ENCODE measurements at places on chromosomes 7 and 10.

DNA sequence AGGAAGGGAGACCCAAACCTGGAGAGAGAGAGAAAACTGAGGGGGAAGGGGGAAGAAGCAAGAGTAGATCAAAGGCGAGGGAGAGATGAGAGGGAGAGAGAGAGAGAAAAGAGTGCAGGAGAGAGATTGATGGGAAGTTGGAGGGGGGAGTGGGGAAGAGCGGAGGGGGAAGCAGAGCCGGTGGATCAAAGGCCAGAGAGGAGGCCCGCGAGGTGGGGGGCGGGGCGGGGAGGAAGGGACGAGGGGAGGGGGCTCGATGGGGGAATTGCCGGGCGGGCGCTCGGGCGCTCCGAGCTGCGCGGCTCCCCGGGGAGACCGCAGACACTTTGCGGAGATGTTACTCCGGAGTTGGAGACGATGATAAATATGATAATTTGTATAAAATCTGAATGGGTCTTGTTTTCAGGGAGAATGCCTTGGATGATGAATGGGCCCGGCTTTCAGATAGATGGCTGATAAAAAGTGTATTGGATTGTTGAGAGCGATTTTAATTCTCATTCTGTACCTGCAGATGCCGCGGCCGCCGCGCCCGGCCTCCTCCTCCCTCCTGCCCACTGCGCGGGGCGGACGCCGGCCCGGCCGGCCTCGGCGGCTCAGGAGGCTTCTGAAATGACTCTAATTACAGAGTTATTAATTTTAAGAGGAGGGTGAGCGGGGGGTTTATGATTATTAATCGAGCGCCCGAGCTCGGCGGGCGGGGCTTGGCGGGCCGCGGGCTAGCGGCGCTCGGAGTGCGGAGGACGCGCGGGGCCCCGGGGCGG lies 21.4 kb upstream of the PAX2 start:
- DNase-seq: no peak

GRCh38 chr7:38102507-38102906 lies 75.5 kb upstream of the STARD3NL start:
- DNase-seq: no peak

GRCh38 chr10:97179731-97180362 lies 5.9 kb downstream of the SLIT1 start:
- no peak for DNase-seq

DNA sequence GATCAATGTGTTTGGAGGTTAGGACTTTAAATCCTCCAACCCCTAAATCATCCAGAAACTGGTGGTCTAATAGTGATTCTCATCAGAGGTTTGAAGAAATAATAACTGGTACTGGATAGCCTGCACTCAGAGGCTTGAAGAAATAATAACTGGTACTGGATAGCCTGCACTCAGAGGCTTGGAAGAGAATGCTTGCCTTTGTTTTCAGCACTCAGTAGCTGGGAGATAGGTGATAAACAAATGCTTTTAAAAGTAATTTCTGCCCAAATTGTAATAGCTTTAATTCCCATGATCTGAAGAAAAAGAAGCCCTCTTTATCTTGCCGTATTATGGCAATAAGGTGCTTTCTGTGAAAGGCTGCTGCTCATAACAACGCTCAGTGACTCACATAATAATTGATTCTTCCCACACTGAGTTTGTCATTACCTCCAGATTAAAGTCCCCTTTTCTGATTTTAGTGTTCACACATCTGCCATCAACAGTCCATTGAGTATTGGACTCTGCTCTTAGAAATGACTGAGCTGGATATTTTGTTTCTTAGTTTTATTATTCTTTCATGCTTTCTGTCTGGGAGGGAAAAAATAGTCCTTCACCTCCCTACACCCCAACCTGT lies 112.3 kb upstream of the PHYHIPL start:
- DNase-seq: no peak

DNA sequence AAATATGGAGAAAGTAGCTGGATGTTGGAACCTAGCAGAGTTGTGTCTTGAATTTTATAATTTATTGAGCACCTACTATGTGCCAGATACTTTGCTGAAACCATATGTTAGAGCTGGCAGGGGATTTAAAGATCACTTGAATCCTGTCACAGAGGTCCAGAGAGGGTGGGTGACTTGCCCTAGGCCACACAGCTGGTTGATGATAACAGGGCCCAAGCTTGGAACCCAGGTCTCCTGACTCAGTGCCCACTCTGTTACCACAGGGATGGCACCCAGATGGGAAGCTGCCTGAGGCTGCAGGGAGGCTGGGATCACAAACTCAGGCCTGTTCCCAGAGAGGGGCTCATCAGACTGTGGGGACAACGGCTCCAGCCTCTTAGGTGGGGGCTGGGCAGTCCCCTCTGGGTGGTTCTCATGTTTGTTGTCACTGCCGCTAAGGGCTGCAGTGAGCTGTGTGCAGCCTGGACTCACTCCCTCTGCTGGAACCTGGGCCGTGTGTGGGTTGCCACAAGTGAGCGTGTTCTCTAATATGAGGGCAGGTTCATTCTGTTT lies 18.6 kb downstream of the GOLGA7B start:
- no peak for DNase-seq

- peak; percentile 21 for DNase-seq
Observed at GRCh38 chr10:122567056-122567660, 6.6 kb downstream of the DMBT1 start.

GRCh38 chr10:62723375-62723774 lies 81.1 kb upstream of the ADO start:
- DNase-seq: no peak

- no peak for DNase-seq
Observed at GRCh38 chr10:102269017-102269416, 23.7 kb downstream of the GBF1 start.

- no peak for DNase-seq
Observed at GRCh38 chr7:147151661-147152060, 1035.1 kb downstream of the CNTNAP2 start.

DNA sequence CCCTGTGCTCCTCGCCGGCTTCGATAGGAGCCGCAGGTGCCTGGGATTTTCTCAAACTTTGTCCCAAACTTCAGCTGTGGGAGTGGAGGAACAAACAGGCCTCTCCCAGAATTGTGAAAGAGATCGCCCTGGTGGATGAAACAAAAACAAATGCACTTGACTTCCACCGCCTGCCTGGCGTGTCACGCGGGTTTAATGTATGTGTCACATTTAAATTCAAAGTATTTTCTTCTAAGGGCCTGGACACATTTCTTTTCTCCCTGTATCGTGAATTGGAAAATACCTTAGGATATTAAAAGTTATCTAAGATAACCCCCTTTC lies 694 bp upstream of the WASL start:
- peak; percentile 50 for DNase-seq

DNA sequence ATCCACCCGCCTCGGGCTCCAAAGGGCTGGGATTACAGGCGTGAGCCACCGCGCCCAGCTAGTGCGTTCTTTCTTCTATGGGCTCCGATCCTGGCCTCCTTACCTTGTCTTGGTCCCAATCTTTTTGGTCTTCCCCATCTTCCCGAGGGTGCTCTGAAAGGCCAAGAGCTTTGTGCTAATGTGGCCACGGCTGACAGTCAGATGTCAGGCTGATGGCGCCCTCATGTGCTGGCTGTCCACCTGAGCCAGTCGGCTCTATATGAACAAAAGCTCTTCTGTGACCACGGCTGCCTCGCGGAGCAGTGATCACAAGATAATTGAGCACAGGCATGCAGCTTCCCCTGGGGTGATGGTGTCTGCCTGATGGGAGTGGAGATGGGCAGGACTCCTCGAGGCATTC lies 11.0 kb upstream of the AHCYL2 start:
- no peak for DNase-seq

GRCh38 chr10:126240483-126240882 lies 147.8 kb downstream of the ADAM12 start:
- DNase-seq: no peak

- no peak for DNase-seq
Observed at GRCh38 chr7:97094284-97094930, 23.1 kb upstream of the SDHAF3 start.

- no peak for DNase-seq
Observed at GRCh38 chr10:121631365-121632029, 33.3 kb upstream of the FGFR2 start.

DNA sequence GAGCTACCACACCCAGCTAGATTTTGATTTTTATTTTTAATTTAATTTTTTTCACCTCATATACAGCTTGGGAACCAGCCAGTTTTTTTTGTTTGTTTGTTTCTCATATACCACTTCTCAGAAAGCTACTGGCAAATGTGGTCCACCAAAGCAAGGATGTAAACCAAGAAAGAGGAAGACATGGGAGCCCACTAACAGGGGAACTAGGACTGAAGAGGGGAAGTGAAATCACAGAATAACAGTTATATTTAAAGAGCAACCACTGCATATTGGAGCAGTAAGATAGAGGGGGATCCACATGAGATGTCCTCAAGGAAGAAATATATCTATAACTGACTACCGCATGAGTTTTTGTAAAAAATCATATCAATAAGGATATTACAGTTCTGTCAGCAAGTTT lies 10.5 kb downstream of the CPVL start:
- DNase-seq: no peak

DNA sequence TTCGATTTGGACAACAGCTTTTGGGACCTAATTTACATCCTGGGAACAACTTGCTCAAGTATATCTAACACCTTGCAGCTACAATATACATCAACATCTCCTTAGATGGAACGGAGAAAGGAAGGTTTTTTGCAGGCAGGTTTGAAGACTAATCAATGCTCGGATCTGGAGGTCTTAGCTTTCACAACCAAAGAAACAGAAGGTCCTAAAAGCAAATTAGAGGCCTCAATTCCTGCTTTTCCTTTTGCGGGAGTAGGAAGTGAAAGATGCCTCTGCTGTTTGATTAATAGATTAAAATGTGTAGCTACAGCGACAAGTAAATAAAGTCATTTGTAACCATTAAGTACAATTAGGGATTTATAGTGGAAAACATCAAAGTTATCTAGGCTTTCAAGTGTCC lies 3.7 kb upstream of the SP8 start:
- DNase-seq: no peak

GRCh38 chr7:12713625-12714378 lies 26.4 kb downstream of the ARL4A start:
- no peak for DNase-seq

DNA sequence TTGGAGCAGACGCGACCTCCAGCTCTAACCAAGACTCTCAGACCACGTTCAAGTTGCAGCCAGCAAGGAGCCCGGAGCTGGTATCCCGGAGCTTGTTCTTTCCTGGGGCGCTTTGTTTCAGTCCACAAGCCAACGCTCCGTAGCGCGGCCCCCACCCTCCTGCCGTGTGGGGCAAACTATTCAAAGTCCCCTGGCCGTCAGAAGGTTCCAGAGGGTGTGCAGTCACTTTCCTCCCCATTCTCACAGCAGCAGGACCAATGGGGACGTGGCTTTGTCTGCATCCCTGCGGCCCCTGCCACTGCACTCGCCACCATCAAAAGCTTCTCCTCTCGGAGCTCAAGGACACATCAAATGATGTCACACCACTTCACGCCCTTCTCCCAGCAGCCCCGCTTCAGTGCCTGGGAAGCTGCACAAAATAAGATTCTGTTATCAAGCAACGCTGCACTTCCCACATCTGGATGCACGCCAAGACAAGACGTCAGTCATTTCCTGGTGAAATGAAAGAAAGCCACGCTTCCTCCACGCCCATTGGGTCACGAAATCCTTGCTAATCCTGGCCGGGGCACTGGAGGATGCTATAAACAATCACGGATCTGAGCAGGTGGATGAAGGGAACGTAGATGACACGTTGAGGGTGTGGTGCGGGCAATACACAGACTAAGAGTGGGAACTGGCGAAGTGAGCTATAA lies 348.2 kb downstream of the PTPRN2 start:
- no peak for DNase-seq

- DNase-seq: no peak
Observed at GRCh38 chr7:108171164-108171563, 41.0 kb upstream of the LAMB4 start.

DNA sequence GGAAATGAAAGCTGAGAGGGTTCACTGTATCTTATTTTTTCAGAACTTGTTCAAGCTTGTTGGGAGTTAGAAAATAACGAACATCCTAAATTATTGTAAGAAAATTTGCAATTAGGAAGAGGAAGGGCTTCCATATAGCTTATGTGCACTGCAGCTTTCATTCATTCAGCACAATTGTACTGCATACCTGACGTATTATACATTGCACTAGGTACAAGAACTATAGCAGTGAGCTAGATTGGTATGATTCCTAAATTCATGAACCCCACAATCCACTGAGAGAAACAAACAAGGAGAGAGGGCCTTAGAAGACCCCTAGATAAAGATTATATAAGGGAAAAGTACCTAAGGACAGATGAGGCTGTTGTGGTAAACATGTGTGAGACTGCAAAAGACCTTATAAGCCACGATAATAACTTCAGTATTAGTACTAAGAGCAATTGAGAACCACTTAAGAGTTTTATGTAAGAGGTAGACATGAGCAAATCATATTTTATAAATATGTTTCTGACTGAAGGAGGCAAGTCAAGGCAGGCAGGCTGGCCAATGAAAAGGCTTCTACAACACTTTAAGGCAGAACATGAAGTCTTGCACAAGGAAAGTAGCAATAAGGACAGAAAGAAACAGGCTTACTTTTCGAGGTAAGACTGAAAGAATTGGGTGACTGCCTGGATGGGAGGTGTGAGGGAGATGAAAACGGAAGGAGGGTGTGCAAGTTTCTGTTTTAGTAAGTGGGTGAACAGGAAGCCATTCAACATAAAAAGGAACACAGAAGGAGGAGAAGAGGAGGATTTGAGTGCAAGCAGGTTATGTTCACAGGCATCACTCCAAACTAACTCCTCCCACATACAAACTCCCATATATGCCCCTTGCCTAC lies 77.9 kb upstream of the LRRN3 start:
- no peak for DNase-seq

DNA sequence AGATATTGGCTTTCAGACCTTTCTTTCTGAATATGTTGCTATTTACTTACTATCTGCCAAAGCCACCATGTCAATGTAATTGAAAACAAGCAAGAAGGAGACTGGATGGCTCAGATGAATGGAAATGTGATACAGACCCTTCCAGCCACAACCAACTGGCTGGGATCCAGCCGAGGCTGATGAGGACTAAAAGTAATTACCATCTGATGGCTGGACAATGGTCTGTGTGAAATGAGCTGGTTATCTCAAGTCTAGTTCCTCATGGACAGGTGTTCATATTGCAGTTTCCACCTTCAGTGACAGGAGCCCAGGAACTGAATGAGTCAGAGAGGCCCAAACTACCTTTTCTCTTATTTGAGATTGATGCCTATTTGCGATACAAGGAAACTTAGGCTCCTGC lies 267.5 kb downstream of the GATA3 start:
- DNase-seq: no peak

Measured in hepatic stellate cell (primary cell).